ENCODE measurements at places on chromosomes 12 and 14.

GRCh38 chr12:18755341-18755740 is 17.4 kb downstream of the CAPZA3 start:
- no peak for DNase-seq

GRCh38 chr12:109047081-109047805 is 5.1 kb upstream of the USP30 start:
- no peak for DNase-seq

DNA sequence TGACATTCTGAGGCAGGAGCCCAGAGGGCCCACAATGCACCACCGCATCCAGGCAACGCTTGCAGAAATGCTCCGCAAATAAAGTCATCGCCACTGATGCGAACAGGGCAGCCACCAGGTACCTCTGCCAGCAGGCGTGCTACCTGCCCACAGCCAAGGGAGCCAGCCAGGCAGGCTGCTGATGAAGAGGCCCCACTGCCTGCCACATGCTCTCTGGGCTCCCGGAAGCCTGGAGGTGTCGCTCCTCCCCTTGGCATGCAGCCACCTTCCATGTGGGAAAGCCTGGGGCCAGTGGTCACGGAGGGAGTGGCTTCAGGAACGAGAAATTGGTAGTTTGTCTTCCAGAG is 14.7 kb downstream of the GPR132 start:
- peak; percentile 21 for DNase-seq

DNA sequence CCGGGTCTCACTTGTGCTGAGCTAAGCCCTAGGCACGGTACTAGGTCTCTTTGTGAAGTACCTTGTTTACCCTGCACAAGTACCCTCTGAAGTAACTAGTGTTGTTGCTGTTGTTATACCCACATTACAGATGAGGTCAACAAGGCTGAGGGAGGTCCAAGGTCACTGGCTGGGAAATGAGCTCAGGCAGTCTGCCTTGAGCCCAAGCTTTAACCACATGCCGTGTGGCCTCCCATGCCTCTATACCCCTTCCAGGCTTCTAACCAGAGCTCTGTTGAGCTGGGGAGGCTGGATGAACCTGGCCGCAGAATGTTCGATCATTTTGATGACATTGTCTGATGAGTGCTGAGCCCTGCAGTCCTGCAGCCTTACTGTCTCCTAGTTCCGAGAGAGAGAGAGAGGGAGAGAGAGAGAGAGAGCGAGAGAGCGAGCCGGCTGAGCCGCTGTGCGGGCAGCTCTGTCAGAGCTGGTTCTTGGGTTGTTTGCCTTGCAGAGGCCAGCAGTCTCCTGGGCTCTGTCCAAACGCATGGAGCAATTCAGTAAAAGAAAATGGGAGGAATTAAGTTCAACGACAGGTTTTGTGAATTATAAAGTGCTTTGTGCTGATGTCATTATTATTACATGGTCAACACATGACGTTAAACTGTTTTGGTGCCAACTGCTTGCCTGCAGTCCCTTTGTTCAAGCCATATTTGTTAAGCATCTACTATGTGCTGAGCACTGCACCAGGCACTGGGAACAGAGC is 13.1 kb downstream of the JDP2 start:
- DNase-seq = no peak

- DNase-seq = no peak
These were observed 12.6 kb downstream of the TMTC1 start for GRCh38 chr12:29771165-29771564.

GRCh38 chr12:29053567-29053966 is 95.5 kb upstream of the FAR2 start:
- DNase-seq = peak; percentile 12

DNA sequence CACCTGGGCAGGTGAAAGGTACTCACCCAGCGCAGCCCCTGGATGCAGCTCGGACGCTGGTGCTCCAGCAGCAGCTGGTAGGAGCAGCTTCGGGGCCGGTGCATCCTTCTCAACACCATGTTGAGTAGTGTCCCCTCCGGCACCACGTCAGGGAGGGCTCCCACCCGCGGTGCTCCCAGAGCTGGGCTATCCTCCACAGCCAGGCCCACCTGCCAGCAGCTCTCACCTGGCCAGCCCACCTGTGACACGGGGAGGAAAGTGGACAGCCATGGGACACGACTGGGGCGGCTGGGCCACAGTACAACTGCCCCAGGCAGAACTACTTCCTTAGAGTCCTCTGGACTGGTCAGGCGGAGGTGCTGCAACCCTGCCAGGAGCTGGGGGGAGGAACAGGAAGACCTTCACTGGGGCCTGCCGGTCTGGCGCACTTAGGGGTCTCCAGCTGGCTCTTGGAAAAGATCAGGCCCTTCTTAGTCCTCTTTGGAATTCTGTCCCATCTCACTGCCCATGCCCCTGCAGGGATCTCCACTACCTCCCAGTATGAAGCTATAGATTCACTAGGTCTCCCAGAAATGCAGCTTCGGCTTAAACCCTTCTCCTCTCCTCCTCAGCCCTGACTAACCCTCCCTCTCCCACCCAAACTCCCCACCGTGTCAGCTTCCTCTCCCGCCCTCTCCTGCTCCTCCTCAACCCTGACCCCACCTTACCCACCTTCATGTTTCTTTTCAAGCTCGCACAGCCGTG is 668 bp downstream of the RAPGEF3 start:
- DNase-seq = no peak

GRCh38 chr12:29242921-29243431 is 93.9 kb downstream of the FAR2 start:
- DNase-seq = no peak

GRCh38 chr12:53696285-53696654 is 20.4 kb upstream of the ATP5MC2 start:
- peak; percentile 85 for DNase-seq
